HCEC 1CT (cell line): ENCODE measurements at places on chromosomes 7 and 10.
A peak's percentile ranks its signal among the peaks of the same experiment; 100 is the strongest.

GRCh38 chr7:40507166-40507565 is 372.4 kb downstream of the SUGCT start:
- DNase-seq, result peak; percentile 14

- DNase-seq, result no peak
Measured at GRCh38 chr10:68735119-68735518, 14.1 kb downstream of the CCAR1 start.

GRCh38 chr10:119231654-119232053 is 24.3 kb downstream of the GRK5 start:
- no peak for DNase-seq

GRCh38 chr7:2800931-2801688 is 43.0 kb downstream of the GNA12 start:
- DNase-seq, result peak; percentile 30

- peak; percentile 93 for DNase-seq
Measured at GRCh38 chr7:46764100-46764936, 817.6 kb downstream of the TNS3 start.

DNA sequence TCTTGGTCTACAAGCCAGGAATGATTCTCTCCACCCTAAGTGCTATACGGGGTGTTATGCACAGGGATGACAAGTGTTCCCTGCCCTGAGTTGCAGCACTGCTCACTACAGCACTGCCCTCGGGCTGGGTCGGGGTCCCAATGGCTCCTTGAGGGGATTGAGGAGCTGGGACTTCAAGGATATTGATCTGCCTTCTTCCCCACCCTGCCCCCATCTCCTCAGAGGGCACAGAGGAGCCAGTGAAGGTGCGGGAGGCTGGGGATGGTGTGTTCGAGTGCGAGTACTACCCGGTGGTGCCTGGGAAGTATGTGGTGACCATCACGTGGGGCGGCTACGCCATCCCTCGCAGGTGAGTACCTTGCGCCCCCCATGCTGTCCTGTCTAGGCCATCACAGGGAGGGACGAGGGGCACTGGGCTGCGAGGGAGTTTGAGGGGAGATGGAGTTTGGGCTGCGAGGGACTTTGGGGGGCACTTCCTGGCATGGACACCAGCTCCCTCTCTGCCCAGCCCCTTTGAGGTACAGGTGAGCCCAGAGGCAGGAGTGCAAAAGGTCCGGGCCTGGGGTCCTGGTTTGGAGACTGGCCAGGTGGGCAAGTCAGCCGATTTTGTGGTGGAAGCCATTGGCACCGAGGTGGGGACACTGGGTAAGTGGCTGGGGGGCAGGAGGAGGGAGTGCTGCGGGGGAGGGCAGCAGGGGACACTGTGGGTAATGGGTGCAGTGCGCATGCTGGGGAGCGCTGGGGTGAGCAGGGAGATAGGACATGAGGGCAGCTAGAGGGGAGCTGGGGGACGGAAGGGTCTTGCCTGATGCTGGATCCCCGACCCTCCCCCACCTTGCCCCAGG is 10.3 kb downstream of the FLNC start:
- no peak for DNase-seq

DNA sequence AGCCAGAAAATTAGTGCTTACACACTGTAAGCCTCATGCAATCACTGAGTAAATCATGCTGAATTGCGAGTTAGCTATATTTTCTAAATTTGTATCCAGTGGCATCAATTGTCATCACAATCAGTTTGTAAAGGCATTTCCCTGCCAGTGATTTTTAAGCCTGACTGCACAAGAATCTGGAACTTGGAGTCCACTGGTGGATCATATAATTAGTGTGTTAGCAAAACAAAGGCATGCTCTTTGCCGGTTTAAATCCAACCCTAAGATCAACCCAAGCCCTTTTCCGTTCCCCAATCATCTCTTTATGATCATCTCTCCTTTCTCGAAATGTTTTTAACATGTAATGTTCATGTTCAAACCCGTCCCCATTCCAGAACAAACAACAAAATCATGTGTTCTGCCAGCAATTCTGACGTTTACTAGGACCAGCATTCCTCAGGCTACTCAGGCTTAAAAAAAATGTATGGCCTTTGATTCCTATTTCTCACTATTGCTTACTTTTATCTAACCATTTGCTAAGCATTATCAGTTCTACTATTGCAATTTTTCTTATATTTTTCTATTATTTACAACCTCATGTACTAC is 649.2 kb downstream of the SORCS1 start:
- DNase-seq, result no peak

GRCh38 chr10:51640120-51640819 is 59.1 kb downstream of the CSTF2T start:
- DNase-seq, result no peak

- no peak for DNase-seq
Measured at GRCh38 chr7:148382596-148382995, 208.0 kb upstream of the C7orf33 start.

DNA sequence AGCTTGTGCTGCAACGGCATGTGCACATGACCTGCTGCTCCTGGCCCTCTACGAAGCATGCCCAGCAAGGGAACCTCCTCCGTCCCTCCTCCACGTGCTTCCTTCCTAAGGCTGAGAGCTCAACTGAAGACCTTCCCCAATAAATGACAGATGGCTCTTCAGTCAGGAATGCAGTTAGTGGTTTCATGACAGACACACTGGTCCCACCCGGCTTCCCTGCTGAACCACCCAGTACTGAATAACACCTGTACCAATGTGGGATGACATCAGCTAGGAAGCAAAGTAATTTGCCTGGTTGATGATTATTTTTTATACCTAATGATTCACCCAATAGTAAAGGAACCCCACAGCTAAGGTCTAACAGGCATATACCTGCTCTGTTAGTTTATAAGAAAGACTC is 69.1 kb downstream of the SCRN1 start:
- no peak for DNase-seq

DNA sequence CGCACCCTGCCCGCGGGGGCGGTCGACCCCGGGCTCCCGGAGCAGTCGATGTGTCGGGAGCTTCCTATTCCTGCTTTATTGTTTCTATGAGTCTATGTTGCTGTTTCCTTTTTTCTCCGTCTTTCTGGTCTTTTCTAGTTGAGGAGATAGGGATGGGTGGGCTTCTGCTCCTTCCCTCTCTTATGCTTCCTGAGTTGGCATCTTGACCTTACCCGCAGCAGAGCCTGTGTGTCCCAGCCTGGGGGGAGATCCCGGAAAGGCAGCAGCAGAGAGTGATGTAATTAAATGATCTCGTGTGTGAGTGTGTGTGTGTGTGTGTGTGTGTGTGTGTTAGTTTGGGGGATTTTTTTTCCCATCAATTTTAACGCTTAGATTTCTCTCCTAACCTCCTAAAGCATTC is 486 bp upstream of the SORCS1 start:
- DNase-seq, result no peak

GRCh38 chr7:32506266-32507054 is 11.2 kb downstream of the AVL9 start:
- peak; percentile 97 for DNase-seq

- no peak for DNase-seq
Measured at GRCh38 chr10:22017283-22018020, 13.9 kb upstream of the DNAJC1 start.

- peak; percentile 100 for DNase-seq
Measured at GRCh38 chr7:155230169-155230593, 67.5 kb upstream of the INSIG1 start.

- no peak for DNase-seq
Measured at GRCh38 chr7:77415476-77415822, 700 bp downstream of the GSAP start.

DNA sequence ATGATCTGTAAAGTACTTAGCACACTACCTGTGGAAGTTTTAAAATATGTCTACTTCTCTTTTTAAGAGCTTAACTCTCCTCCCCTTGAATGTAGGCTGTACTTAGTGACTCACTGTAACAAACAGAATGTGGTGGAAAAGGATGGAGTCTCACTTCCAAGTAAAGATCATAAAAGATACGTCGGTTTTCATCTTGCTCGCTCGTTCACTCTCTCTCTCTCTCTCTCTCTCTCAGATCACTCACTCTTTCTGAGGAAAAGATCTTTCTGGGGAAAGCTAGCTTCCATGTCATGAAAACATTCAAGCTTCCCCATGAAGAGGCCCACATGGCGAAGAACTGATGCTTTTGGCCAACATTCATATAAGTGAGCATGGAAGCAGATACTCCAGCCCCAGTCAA is 5.5 kb downstream of the CHUK start:
- DNase-seq, result no peak

- peak; percentile 45 for DNase-seq
Measured at GRCh38 chr10:6924166-6924565, 344.1 kb upstream of the PRKCQ start.

- no peak for DNase-seq
Measured at GRCh38 chr7:100682228-100682741, 8.7 kb downstream of the GNB2 start.

- peak; percentile 78 for DNase-seq
Measured at GRCh38 chr7:144019457-144019856, 19.3 kb downstream of the OR6B1 start.

DNA sequence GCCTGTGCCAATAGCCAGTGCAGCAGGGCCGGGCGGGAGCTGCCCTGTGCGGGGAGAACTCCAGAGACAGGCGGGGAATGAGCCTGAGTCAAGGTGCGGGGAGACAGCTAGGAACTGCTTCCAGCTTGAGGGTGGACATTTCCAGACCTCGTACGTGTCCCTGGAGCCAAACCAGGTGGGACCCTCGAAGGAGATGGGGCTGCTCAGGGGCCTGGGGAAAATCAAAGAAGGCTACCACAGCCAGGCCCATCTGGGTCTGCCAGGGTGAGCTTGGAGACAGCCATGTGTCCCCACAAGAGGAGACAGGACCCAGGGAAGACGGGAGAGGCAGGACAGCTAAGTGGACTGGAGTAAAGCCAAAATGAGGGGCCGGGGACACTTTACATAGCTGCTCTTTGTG is 504.9 kb upstream of the MGMT start:
- no peak for DNase-seq

DNA sequence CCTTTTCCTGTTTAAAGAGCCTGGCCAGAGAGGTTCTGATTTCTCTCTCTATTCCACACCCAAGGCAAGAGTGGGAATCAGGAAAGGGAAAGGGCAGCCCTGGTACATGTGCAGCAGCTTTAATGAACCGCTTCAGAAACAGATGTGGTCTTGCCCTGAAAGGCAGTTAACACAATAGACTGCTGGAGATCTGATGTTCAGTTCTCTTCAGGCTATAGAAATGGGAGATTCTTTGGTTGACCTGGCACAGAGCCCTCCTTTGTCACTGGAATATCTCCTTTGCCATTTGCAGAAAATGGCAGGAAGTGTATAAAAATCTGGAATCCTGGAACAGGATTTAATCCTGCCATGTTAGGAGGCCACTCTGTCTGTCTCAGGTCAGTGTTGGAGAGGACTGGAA is 36.3 kb upstream of the EXOC6 start:
- DNase-seq, result no peak

DNA sequence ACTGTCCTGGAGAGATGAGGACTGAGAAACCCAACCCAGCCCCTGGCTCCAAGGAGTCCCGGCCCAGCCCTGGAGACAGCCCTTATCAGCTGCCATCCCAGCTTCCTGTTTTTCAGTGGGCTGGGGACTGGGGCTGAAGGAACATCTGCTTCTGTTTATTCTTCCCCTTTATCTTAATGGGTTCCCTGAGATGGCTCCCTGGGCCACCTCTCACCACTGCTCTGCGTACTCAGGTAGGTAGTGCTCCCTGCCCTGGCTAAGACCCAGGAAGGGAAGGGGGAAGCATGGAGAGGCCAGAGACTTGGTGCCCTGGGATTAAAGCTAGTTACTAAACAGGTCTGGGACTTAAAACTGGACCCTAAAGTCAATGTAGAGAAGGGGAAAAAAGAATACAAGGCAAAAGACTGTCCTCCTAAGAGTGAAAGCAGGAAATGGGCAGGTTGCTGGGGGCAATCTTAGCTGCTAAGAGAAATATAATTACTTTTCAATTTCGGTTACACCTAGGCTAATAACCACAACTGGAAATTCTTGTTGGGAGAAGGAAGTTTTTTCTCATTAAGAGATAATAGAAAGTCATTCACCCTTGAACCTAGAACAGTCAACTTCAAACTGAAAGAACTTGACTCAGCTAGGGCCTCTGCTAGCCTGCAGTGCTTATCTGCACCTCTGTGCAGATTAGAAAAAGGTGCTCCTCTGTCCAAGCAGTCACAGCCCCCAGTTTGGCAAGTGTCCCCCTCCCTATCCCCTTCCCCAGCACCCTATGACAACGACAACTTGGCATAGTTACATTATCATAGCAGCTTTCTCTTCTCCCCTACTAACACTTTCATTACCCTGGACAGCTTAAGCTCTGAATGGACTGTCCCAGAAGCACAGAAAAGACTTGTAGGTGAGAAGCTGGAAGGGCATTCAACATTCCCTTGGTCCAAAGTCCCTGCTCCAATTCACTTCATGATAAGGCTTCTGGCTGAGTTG is 65.6 kb upstream of the KDM7A start:
- no peak for DNase-seq

DNA sequence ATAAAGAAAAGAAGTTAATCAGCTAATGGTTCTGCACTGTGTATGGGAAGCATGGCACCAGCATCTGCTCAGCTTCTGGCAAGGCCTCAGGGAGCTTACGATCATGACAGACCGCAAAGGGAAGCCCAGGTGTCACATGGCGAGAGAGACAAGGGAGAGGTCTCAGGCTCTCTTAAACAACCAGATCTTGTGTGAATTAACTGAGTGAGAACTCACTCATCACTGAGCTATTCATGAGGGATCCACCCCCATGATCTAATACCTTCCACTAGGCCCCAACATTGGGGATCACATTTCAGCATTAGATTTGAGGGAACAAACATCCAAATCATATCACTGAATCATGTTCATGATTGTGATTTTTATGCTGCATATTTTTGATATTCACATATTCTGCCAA is 5.8 kb downstream of the USP54 start:
- peak; percentile 87 for DNase-seq

GRCh38 chr7:139728203-139728602 is 49.6 kb downstream of the HIPK2 start:
- DNase-seq, result no peak

DNA sequence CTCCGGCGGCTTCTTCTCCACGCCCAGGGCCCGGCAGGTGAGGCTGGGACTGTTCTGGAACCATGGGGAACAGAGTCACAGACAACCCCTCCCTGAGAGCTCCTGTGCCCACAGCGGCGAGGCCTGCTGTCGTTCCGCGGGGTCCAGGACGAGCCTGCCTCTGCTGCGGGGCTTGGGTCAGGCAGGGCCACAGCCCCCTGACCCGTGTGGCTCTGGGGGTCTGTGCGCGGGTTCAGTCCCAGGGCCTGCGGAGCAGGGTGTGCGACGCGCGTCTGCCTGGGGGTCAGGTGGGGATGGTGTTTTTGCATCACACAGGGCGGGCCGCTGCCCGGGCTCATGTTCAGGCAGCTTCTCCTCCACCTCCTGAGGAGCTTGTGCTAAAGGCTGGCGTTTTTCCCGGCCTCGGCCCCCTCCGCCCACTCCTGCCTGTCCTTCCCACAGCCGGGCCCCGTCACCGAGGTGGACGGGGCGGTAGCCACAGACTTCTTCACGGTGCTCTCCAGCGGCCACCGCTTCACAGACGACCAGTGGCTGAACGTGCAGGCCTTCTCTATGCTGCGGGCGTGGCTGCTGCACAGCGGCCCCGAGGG is 8.4 kb downstream of the AP5Z1 start:
- DNase-seq, result no peak

DNA sequence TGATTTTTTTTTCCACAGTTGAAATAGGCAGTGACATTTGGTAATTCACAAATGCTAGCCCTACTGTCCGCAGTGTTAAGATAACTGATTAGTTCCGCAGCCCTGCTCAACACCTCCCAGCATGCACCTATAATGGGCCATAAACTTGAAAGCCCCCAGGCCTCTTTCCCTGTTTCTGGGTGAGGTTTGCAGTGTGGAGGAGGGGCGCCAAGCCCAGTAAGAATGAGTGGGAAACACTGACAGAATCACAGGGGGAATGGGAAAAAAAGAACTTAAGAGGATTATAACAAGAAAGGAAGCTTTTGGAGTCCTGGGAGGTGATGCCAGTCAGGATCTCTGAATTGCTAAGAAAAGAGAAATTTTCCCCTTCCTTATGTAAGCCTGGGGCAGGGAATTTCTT is 39.6 kb upstream of the SP8 start:
- no peak for DNase-seq
